ENCODE measurements at places on chromosomes 7 and 10.

GRCh38 chr7:43516581-43517342, 66.1 kb upstream of the STK17A start:
- DNase-seq, result no peak

DNA sequence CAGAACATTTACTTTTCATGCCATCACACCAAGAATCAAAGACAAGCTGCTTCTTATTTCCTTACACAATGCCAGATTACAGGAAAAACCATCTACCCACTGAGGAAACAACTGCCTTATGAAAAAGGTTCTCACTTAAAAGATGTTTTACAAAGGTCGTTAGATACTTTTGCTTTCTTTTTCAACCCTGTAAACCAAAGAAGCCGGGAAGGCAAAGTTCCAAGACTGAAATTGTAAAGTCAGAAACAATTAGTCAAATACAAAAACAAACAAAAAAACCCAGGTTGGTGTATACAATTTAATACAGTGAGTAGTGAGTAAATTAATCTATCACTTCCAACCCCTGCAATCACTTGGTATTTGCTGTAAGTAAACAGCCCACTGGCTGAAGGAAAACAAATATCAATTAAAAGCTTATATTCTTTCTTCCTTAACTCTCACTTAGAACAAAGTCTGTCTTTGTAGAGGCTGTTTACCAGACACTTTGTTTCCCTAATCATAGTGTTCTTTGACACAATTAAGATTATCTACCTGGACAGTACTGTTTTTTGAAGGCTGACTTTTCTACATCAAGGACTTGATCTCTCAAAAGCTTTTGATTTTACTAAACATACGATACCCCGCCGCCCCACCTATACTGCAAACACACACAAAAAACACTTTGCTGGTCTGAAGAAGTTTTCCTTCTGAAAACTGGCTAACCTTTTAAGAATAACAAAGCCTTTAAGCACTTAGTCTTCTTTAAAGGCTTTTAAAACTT, 18.1 kb downstream of the ERLIN1 start:
- DNase-seq, result no peak

DNA sequence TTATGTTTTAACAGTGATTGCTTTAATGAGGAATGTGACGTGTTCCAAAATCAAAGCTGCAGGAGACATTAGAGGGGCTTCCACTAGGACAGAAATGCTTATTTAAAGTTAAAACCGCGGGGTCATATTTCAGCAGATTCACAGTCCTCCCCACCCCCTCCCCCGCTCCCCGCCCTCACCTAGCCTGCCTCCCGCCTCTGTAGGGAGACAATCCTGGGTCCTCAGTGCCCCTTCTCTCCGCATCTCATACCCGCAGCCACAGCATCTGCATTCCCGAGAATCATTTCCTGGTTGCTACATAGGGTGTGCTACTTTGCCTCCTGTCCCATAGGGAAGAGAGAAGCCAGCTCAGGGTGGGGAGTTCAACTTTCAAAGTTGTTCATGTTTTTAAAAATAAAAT, 3.1 kb upstream of the DRGX start:
- DNase-seq, result no peak

- no peak for DNase-seq
These were observed 72.1 kb downstream of the USP6NL start for GRCh38 chr10:11539191-11539868.

DNA sequence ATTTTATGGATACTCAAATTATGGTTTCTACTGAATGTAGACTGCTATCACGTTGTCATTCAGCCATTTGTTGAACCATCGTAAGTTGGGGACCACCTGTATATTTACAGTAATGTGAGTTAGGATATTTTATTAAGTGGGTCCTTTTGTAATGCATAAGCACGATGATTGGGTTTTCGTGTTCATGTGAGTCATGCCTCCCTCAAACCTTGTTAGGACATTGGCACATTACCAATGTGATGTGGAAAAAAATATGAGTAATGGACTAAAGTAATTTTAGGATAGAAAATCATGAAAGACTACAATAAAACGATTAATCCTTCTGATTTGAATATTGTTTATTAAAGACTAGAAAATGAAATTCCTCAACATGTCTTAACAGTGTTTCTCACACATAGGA, 8.7 kb downstream of the SMC3 start:
- no peak for DNase-seq

GRCh38 chr7:1359051-1359400, 100.2 kb downstream of the MICALL2 start:
- no peak for DNase-seq

DNA sequence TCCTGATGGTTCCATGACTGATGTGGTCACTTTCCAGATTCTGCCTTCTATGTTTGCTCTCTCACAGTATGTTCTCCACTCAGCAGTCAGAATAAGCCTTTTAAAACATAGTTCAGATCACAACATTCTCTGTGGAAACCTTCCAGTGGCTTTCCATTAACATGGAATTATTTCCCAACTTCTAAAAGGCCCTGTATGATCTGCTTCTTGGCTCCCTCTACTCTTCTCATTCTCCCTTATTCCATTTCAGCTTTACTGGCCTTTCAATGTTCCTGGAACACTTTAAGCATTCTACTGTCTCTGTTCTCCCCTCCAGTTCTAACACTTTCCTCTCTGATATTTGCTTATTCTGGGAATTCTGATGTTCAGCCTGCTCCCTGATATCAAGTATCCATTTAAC, 325.6 kb downstream of the THSD7A start:
- DNase-seq, result no peak

GRCh38 chr7:150966002-150966401, 12.1 kb downstream of the KCNH2 start:
- DNase-seq, result no peak

DNA sequence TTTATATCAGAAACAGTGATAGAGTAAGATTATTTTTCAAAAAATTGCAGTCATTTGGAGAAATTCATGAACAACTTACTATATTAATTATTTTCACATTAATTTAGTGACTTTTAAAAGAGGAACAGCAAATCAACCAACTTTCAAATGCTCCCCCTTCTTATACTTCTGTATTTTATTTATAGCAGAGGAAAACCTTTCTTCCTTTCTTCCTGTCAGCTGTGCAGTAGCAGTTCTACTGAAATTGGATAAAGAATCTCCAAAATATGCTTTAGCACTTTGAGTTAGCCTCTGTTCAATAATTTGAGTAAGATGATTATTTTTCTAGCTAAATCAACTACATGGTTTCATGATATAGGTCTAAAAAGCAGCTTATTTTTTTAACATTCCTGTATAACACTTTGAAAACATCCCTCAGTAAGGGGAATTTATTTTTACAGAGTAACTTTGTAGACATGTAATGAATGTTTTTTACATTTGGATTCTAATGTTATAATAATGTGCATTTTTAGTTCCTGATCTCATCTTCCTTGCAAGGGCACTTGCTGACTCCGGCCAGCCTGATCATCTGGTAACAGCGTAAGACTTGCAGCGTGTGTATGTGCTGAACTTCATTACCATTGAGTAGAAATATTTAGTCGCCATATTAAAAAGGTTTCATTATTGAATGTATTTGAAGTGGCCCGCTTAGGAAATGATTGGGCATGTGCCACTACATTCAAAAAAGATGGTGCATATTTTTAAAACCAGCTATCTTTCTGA, 158.3 kb upstream of the HDAC9 start:
- no peak for DNase-seq

DNA sequence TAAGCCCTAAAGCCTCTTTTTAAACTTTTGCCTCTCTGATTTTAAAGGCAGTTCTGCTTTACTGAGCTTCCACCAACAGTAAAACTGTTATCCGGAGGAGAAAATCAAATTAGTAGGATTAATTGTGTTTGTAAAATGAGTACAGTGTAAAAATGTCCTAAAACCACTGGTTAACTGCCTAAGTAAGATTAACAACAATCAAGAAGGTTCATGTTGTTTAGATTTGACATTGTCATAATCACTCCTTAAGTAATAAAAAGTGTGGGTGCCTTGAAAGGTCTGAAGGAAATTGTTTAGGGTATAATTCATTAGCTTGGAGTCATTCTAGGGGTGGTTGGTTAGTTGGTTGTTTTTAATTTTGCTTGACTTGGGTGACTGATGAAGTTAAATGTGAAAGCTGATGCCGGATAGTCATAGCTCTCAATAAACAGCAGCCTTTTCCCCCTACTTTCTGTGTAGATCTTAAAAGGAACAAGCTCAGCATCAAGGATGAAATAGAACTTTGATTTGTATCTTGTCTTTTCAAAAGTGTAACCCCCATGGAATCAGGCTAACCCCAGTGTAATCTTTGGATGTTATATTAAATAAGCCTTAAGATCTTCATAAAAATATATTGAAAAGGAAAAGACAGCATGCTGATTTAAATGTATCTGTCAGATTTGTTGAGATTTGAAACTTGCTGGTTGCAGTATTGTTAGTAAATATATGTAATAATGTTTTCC, 148.3 kb downstream of the ARID5B start:
- DNase-seq, result no peak

GRCh38 chr10:110508806-110509544, 11.3 kb downstream of the DUSP5 start:
- DNase-seq, result no peak

- no peak for DNase-seq
These were observed at the start of gene CAV2 for GRCh38 chr7:116499168-116500077. Gene CAV2, plus strand, starts transcription at chr7:116499738. Its CDS starts 44 bp downstream, at chr7:116499782.

- DNase-seq, result no peak
These were observed 51.1 kb upstream of the PODXL start for GRCh38 chr7:131607291-131608115.

DNA sequence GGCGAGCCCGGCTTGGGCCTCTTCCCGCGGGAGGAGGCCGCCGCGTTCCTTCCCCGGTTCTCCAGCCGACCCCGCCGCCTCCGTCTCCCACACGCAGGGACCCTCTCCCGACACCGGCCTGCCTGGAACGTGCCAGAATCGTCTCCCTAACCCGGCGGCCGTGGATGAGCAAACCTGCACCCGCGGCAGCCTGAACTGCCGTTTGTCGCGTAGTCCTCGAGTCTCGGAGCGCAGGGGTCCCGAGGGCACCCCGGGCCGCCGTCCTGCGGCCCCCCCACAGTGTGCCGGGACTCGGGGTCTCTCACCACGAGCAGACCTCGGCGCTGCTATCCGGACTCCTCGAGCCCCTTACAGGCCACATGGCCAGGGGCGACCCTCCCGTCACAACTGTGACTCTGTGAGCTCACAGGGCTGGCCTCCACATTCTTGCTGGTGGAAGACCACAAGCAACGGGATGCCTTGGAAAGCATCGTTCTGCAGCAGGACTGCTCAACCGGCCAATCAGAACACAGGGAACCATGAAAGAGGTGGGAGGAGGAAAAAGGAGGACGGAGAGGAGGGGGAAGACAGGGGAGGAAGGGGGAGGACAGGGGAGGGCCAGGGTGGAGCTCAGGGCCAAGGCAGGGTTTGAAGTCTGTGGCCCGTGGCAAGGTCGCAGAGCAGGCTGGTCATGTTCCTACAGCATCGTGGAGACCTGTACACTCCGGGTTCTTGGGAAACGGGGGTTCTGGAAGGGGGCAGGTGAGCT, 276.9 kb downstream of the DNAJB6 start:
- DNase-seq, result no peak

DNA sequence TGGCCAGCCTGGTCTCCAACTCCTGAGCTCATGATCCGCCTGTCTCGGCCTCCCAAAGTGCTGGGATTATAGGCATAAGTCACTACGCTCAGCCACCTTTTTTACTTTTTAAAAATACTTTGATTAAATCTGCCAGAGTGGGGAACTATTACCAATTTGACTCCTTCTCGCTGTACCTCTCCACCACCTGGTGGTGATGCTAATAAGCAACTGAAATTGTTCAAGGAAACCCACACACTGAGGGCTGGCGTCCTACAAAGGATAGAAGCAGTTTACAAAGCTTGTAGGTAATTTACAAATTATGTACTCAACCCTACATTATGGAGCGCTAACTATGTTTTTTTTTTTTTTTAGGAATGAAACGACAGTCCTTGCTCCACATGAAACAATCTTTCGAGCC, 111.1 kb downstream of the CPED1 start:
- DNase-seq, result no peak

DNA sequence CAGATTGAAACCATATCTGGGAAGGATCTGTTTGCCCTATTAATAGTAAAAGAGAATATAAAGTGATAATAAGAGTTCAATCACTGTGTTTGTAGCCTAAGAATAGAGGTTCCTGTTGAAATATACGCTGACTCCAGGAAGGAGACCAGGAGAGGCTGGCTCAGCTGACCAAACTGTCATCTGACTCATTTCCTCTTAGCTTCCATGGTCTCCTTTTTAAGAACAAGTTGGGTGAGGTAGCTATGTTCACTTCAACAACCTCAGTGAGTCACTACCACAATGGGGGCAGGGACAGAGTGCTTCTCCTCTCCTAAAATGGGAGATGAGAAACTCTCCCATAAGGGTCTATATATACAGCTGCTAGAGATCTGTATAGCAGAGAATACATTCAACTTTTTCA, 543.3 kb downstream of the CALN1 start:
- DNase-seq, result no peak

DNA sequence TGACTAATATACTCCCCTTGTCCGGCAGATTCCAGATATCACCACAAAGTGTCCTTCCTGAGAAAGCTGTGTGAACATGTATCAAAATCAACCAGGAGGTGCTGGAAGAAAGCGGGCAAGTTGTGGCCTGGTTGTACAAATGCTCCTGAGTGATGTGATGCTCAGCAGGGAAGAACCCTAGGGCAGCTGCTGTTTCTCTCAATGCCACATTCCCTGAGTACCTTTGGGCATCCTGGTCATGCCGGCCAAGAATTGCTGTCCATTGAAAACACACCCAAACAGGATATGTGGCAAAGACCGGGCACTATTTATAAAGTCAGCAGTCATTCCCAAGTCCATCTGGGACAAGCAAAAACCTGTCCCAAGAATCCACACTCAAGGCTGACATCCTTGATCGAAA, 7.8 kb upstream of the ADCY1 start:
- no peak for DNase-seq

DNA sequence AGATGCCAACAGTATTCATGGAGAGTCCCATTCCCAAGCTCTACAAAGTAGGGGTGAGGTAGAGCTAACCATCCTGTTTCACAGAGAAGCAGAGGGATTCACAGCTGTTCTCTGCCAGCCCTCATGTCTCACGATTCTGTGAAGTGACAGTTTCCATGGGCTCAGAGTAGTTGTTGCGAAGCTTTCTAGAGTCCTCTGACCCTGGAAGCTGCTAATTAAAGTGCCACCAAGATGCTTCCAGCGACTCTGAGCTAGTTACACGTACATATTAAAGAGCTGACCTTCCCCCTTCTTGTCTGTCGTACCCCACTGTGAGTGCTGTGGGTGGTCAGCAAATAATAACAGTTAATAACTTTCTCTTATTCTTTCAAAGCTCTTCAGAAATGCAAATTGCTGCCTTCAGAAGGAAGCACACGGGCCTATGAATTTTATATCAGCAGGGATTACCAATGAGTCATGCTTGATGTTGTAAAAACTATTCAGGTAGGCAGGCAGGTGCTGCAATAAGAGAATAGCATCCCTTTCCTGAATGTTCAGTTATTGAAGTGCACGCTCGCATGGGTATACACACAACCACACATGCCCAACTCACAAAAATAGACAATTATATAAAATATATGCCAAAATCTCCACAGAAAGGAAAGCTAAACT, 34.1 kb downstream of the DNAJB9 start:
- DNase-seq, result no peak

DNA sequence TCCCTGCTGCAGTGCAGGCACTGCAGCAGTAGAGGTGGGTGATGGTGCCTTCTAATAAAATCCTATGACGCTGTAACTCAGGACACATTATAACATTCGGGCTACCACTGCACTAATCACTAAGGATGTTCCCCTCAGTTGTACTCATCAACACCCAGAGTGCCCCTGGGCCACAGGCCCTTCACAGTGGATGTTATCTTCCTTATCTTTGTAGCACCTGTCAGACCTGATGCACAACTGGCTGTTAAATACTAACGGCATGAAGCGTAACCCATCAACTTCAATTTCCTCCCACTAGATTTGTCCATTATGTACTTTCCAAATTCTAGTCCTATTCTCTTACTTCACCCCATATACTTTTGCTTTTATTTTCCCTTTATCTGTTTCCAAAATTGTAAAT, 66.3 kb downstream of the PARD3 start:
- DNase-seq, result no peak

All from activated T-cell treated with anti-CD3 and anti-CD28 coated beads for 48 hours (primary cell).